ENCODE measurements at places on chromosomes 13 and 19. TPM values are rescaled to one million over a fixed set of nuclear protein-coding genes. Genes with fewer than 3 reads are reported as not detected.

Gene KASH5
- 0.27 TPM for total RNA-seq

Gene HCST
- total RNA-seq = not detected

Gene PRR19
- not detected for total RNA-seq

Gene LRRC4B
- 38.4 TPM for total RNA-seq

Gene ZNF146
- total RNA-seq = 163 TPM

Gene ITM2B
- 394 TPM for total RNA-seq

Gene APOC4
- not detected for total RNA-seq

Gene HIPK4
- total RNA-seq = not detected

Gene CERS1
- 8.6 TPM for total RNA-seq

Gene C19orf81
- not detected for total RNA-seq

Gene LGI4
- 50.3 TPM for total RNA-seq

Gene YJEFN3
- total RNA-seq = 3.2 TPM

Gene GFY
- not detected for total RNA-seq

Gene TARM1
- total RNA-seq = not detected

Gene SLC25A41
- total RNA-seq = not detected

Gene KLK7
- total RNA-seq = not detected

Gene FPR2
- total RNA-seq = 0.27 TPM

Gene FCER2
- not detected for total RNA-seq

Gene DDX49
- 55.8 TPM for total RNA-seq

Gene ZNF446
- total RNA-seq = 19.0 TPM

Gene ADM5
- total RNA-seq = 0.77 TPM

Gene ZNF772
- total RNA-seq = 78.2 TPM

Gene WDR87
- total RNA-seq = not detected

Gene ZNF728
- 0.27 TPM for total RNA-seq

Gene MISP3
- total RNA-seq = 0.71 TPM

Gene KLF1
- total RNA-seq = 2.1 TPM

Gene SLC1A6
- 12.4 TPM for total RNA-seq

Gene ZGLP1
- total RNA-seq = 4.4 TPM

Gene SIGLEC12
- total RNA-seq = not detected

Gene IFNL1
- not detected for total RNA-seq

Gene NRTN
- total RNA-seq = 3.7 TPM

Gene TPTE2
- not detected for total RNA-seq

Gene TNNT1
- 49.5 TPM for total RNA-seq

Gene FLT3LG
- total RNA-seq = 1.3 TPM

Gene CCDC8
- total RNA-seq = 43.4 TPM

Gene KMT2B
- total RNA-seq = 26.9 TPM

Gene FBXO27
- total RNA-seq = 9.3 TPM

Gene MED26
- 9.3 TPM for total RNA-seq

Gene MYH14
- total RNA-seq = 29.9 TPM

Gene ZNF101
- 9.3 TPM for total RNA-seq

Gene FFAR2
- not detected for total RNA-seq

Gene DACT3
- 18.5 TPM for total RNA-seq

Gene URAD
- not detected for total RNA-seq

Gene ZNF600
- 4.2 TPM for total RNA-seq

Gene FXYD3
- total RNA-seq = 20.7 TPM

Gene BRSK1
- 32.5 TPM for total RNA-seq

Gene EVI5L
- 26.1 TPM for total RNA-seq

Gene SIGLEC11
- 1.3 TPM for total RNA-seq

Gene CD70
- 1.8 TPM for total RNA-seq

Gene LYL1
- total RNA-seq = 6.2 TPM

Gene TEX26
- not detected for total RNA-seq

Gene TMPRSS9
- total RNA-seq = 1.0 TPM
